ENCODE measurements at places on chromosomes 2 and 18. TPM values are rescaled to one million over a fixed set of nuclear protein-coding genes. Genes with fewer than 3 reads are reported as not detected.

The MALL gene
- total RNA-seq: not detected

The PARD3B gene
- total RNA-seq: 0.16 TPM

DNA sequence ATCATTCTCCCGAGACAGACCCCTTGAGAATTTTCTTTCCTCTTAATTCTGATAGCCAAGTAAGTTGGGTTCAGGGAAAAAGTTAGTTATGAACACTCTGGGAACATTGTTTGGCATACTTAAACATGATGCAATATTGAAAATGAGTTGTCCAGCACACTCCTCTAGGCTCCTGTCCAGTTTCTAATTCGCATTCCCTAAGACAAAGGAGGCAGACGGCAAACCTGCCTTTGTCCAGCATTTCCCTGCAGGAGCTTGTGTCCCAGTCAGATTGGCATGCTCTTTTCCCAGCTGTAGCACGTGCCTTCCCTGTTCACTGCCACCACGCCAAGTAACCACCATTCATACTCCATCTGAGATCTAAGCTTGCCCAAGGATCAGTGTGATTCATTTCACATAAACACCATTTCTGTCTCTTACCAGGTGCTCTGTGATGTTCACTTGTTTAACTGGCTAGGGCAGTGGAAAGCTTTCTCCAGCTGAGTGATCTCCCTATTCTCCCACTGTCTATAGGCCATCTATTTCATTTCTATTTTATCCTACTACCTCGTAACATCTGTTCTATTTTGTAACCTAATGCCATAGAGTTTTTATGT lies 150.0 kb upstream of the EPB41L3 start:
- H3K27me3 ChIP-seq: no peaks in the 10 kb centered on the region
- H3K36me3 ChIP-seq: no peaks in the 10 kb centered on the region
- no peak for DNase-seq
- no peaks in the 10 kb centered on the region for H3K4me1 ChIP-seq
- no peak overlapping the region for H3K27ac ChIP-seq

GRCh38 chr2:43429369-43429768 lies 166.5 kb downstream of the THADA start:
- H3K36me3 ChIP-seq: peaks cover 31% of the 10 kb centered on the region
- no peak for DNase-seq
- H3K4me3 ChIP-seq: no peak overlapping the region
- H3K27me3 ChIP-seq: no peaks in the 10 kb centered on the region
- H3K4me1 ChIP-seq: peaks cover 31% of the 10 kb centered on the region

GRCh38 chr2:177335917-177336450 lies 56.6 kb upstream of the AGPS start:
- no peak overlapping the region for H3K4me3 ChIP-seq
- DNase-seq: no peak
- peaks cover 17% of the 10 kb centered on the region for H3K4me1 ChIP-seq
- H3K27me3 ChIP-seq: no peaks in the 10 kb centered on the region

GRCh38 chr2:97951155-97951680 lies 44.5 kb downstream of the TMEM131 start:
- no peak overlapping the region for H3K4me3 ChIP-seq
- H3K36me3 ChIP-seq: peaks cover 23% of the 10 kb centered on the region
- H3K27ac ChIP-seq: no peak overlapping the region
- H3K4me1 ChIP-seq: peaks cover 23% of the 10 kb centered on the region
- H3K27me3 ChIP-seq: no peaks in the 10 kb centered on the region

DNA sequence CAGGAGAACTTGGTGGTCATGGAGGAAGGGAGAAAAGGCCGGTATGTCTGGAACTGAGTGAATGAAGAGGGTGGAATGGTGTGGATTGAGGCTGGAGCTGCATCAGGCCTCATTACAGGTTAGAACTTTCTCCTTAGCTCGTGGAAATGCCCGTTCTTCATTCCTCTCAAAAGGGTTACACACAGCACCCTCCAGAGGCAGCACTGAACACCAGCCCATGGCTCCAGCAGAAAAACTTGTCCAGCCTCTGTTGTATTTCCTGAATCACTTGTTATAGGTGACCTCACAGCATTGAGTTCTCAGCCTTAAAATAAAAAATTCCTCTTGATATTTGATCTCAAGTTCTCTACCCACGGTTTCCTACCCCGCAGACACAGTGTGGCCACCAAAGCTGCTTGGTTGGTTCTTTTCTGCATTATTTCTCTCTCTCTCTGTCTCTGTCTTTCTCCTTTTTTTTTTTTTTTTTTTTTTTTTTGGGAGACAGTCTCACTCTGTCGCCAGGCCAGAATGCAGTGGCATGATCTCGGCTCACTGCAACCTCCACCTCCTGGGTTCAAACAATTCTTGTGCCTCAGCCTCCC lies 89.6 kb downstream of the ITGB1BP1 start:
- no peak overlapping the region for H3K27ac ChIP-seq
- H3K36me3 ChIP-seq: no peaks in the 10 kb centered on the region
- H3K4me1 ChIP-seq: peaks cover 6% of the 10 kb centered on the region
- no peak for DNase-seq

- H3K4me3 ChIP-seq: no peak overlapping the region
- no peak overlapping the region for H3K27ac ChIP-seq
- no peak for DNase-seq
- peaks cover 9% of the 10 kb centered on the region for H3K4me1 ChIP-seq
- H3K36me3 ChIP-seq: peaks cover 12% of the 10 kb centered on the region
Measured at GRCh38 chr2:36567711-36568408, 30.1 kb downstream of the FEZ2 start.

DNA sequence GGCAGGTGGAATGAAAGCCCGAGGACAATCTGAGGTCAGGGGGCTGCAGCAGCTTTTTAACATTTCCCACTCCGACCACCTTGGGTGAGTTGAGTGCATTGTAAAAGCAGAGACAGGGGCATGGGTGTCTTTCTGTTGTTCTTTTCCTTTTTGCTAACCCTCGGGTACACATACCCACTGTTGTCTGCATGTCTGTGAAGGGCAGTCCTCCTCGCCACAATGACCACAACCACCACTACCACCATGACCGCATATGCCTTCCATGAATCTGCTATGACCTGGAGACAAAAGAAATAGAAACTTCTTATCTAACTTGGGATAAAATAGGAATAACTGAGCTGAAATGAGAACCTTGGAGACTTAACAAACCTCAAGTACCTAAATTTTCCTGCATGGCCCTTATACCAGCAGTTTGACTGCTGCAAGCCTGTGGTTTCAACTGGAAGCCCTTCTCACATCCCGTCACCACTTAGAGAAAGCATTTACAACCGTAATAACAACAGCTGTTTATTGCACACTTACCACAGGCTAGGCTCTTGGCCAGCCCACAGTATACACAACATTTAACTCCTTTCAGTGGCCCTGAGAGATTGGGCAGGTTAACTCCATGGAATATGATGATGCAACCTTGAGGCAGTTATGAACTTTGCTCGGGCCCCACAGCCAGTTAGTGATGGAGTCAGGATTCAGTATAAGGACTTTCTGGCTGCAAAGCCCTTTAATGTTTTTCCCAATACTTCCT lies 80.3 kb downstream of the GYPC start:
- peaks cover 9% of the 10 kb centered on the region for H3K4me1 ChIP-seq
- no peaks in the 10 kb centered on the region for H3K27me3 ChIP-seq
- H3K27ac ChIP-seq: no peak overlapping the region
- DNase-seq: peak; percentile 39

All from activated CD8-positive, alpha-beta memory T cell treated with anti-CD3 and anti-CD28 coated beads, Interleukin-2, amount 10 ng/mL, durations not matched to agents 7 days and 5 days (primary cell).